Osteoblast (primary cell): ENCODE measurements at places on chromosomes 4 and X.
A peak's percentile ranks its signal among the peaks of the same experiment; 100 is the strongest.

- no peaks in the 10 kb centered on the region for H3K27me3 ChIP-seq
- no peak overlapping the region for H3K4me3 ChIP-seq
- DNase-seq = no peak
- H3K27ac ChIP-seq = no peak overlapping the region
- no peaks in the 10 kb centered on the region for H3K36me3 ChIP-seq
- H3K4me1 ChIP-seq = no peaks in the 10 kb centered on the region
These were observed 207.5 kb upstream of the FTHL17 start for GRCh38 chrX:31279359-31279758.

DNA sequence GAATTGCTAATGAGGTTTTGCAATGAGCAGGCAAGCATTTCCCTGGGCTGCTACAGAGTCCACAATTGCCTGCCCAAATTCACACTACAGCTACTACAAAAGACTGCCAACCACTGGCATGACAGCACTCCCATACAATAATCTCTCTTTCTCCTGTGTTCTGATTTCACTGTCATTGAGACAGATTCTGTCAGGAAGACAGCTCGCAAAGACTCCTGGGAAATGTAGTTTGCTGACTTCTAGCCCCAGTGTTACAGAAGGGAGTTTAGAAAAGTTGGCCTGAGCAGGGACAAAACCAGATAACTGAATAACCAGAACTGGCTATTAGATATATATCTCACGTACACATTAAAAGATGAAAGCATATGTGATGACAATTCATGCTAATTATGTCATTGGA is 1231.3 kb upstream of the PRKX start:
- no peaks in the 10 kb centered on the region for H3K4me1 ChIP-seq
- no peak overlapping the region for H3K27ac ChIP-seq
- DNase-seq = no peak
- no peaks in the 10 kb centered on the region for H3K36me3 ChIP-seq

GRCh38 chr4:156794863-156795262 is 176.7 kb downstream of the PDGFC start:
- H3K36me3 ChIP-seq = no peaks in the 10 kb centered on the region
- DNase-seq = no peak
- H3K27me3 ChIP-seq = no peaks in the 10 kb centered on the region
- H3K4me3 ChIP-seq = no peak overlapping the region
- H3K4me1 ChIP-seq = peaks cover 41% of the 10 kb centered on the region

DNA sequence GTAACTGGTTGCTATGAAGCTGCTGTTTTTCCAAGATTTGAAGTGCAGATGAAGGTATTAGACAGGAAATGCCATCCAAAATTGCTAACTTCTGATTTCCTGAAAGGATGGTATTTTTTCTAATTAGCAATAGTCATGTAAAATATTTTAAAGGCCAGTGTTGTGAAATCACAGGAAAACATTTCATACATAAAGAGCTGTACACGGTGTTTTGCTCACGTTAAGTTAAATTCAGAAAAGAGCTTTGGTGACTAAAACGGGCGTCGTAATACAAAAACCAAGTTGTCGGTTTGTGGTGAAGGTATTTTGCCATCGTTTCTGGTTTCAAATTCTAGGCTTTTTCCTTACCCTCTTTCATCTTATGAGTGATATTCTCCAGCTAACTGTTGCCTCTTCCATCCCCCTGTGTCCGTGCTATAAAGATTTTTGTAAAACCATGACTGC is 39.8 kb downstream of the AFF1 start:
- DNase-seq = no peak
- peaks cover 12% of the 10 kb centered on the region for H3K4me1 ChIP-seq
- H3K36me3 ChIP-seq = no peaks in the 10 kb centered on the region

DNA sequence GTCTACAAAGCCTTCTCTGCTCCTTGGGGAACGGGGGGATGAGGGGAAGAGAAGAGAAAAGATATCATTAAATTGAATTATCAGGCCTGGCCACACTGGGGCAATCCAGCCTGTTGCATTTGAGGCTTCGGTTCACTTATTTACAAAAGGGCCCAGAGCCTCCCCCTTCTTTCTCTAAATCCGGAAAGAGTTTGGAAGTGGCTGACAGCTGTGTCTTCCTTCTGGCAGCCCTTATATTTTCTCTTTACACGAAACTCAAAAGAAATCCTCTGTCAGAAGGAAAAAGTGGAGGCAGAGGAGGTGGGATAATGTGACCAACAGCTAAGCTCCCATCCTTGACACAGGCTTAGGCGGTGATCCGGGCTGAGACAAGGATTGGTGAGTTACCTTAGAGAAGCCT is 158.3 kb upstream of the TAPT1 start:
- DNase-seq = no peak
- no peaks in the 10 kb centered on the region for H3K36me3 ChIP-seq
- no peaks in the 10 kb centered on the region for H3K4me1 ChIP-seq
- H3K4me3 ChIP-seq = no peak overlapping the region

DNA sequence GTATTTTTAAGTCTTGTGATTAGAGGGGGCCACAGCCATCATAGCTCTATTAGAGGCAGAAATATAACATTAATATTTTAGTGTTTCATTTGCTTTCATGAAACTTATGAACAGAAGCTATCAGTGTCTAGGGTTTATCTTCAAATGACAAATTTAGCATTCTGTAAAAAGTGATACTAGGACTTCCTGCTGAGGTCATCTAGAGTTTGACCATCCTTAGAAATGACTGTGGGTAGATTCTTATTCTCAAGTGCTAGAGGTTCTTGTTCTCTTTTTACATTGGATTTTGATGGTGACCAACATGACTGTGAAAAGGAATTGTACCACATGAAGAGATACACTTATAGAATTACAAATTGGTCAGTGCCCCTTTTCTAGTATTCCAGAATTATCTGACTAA is 568.6 kb downstream of the RPA4 start:
- no peaks in the 10 kb centered on the region for H3K4me1 ChIP-seq
- DNase-seq = no peak
- H3K27ac ChIP-seq = no peak overlapping the region
- H3K27me3 ChIP-seq = no peaks in the 10 kb centered on the region

DNA sequence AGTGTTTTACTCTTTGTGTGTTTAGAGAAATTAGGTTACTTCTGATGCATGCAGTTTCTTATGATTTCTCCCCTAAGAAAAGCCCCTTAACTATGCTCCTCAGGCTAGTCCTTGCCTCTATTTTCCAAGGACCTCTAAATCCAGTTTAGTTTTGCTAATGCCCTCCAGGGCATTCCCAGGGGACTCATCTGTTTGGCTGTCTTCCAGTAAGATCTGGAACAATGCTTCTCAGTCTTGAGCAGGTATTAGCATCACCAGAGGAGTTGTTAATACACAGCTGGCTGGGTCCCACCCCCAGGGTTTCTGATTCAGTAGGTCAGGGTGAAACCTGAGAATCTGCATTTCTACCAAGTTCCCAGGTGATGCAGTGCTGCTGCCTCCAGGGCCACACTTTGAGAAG is 56.9 kb downstream of the OTC start:
- H3K27ac ChIP-seq = no peak overlapping the region
- no peak overlapping the region for H3K4me3 ChIP-seq

- no peaks in the 10 kb centered on the region for H3K36me3 ChIP-seq
- peaks cover 27% of the 10 kb centered on the region for H3K4me1 ChIP-seq
- peak overlapping the region; percentile 15 for H3K4me3 ChIP-seq
- peak; percentile 91 for DNase-seq
These were observed 60.4 kb upstream of the IRF2 start for GRCh38 chr4:184534511-184535391.

GRCh38 chr4:38132107-38132673 is 172.0 kb downstream of the PTTG2 start:
- peak; percentile 95 for DNase-seq
- no peak overlapping the region for H3K4me3 ChIP-seq
- no peaks in the 10 kb centered on the region for H3K27me3 ChIP-seq
- H3K27ac ChIP-seq = peak overlapping the region; percentile 95
- H3K4me1 ChIP-seq = peaks cover 15% of the 10 kb centered on the region
- H3K36me3 ChIP-seq = peaks cover 17% of the 10 kb centered on the region

DNA sequence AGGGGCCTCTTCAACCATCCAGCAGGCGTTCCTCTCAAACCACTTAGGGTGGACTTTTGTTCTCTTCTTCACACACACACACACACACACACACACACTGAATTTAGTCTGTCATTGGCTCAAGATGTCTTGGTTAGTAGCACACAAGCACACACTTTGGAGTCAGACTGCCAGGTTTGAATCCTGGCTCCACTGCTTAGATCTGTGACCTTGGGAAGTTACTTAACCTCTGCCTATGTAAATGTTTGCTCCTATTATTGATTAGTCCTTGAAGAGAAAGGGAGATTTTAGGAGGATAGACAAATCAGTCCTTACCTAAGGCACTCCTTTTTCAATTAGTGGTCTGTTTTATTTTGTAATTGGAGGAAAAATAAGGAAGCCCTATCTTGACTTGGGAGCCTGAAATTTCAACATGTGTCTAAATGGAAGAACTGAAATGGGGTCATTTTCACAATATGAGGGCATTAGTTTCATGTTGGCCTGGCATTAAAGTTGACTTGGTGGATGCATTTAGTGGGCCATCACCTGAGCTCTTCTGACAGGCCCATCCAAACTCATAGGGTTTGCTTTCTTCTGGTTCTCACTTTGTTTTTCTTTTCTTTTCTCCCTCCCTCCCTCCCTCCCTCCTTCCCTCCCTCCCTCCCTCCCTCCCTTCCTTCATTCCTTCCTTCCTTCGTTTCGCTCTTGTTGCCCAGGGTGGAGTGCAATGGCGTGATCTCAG is 13.3 kb upstream of the TMEM131L start:
- H3K4me1 ChIP-seq = peaks cover 7% of the 10 kb centered on the region
- no peak overlapping the region for H3K27ac ChIP-seq
- H3K4me3 ChIP-seq = no peak overlapping the region
- no peaks in the 10 kb centered on the region for H3K27me3 ChIP-seq
- no peaks in the 10 kb centered on the region for H3K36me3 ChIP-seq

DNA sequence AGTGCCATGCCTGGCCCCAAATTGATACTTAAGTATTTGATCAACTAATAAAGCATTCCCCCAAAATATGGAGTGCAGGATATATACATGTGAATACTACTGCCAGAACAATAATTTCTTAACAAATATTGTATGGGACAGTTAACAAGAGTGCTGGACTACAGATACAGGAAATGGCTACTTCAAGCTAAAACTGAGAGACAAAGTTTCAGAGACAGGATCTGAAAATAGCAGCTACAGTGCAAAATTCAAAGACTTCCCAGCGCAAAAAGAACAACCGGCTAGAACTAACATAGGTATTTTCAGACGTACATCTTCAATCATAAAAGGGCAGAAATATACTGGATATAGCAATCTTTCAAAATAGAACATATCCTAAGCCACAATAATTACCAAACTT is 6.3 kb downstream of the ATRX start:
- H3K4me3 ChIP-seq = no peak overlapping the region
- H3K36me3 ChIP-seq = no peaks in the 10 kb centered on the region
- H3K27ac ChIP-seq = no peak overlapping the region
- DNase-seq = no peak
- no peaks in the 10 kb centered on the region for H3K27me3 ChIP-seq

DNA sequence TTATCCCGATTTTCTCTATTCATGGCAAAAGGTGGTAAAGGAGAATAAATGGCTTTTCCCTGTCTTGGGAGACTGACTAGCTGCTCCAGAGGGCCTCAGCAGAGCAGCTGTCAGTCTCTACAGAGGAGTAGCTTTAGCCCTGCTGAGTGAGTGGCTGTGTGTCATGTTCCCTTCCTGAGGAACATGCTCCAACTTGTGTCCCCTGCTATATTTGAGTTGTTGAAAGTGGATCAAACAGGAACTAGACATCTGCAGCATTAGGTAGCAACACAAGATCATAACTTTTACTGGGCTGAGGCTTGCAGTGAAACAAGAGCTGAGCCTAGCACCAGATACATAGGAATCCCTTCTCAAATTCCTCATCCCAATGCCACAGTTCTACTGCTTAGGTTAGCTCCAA is 26.7 kb upstream of the PLAC1 start:
- H3K27ac ChIP-seq = no peak overlapping the region
- peaks cover 25% of the 10 kb centered on the region for H3K4me1 ChIP-seq
- no peaks in the 10 kb centered on the region for H3K36me3 ChIP-seq
- H3K4me3 ChIP-seq = no peak overlapping the region
- no peak for DNase-seq

- no peaks in the 10 kb centered on the region for H3K36me3 ChIP-seq
- H3K27me3 ChIP-seq = no peaks in the 10 kb centered on the region
- DNase-seq = no peak
- no peaks in the 10 kb centered on the region for H3K4me1 ChIP-seq
- no peak overlapping the region for H3K4me3 ChIP-seq
- no peak overlapping the region for H3K27ac ChIP-seq
These were observed 296.3 kb downstream of the CFAP299 start for GRCh38 chr4:80631861-80632260.

DNA sequence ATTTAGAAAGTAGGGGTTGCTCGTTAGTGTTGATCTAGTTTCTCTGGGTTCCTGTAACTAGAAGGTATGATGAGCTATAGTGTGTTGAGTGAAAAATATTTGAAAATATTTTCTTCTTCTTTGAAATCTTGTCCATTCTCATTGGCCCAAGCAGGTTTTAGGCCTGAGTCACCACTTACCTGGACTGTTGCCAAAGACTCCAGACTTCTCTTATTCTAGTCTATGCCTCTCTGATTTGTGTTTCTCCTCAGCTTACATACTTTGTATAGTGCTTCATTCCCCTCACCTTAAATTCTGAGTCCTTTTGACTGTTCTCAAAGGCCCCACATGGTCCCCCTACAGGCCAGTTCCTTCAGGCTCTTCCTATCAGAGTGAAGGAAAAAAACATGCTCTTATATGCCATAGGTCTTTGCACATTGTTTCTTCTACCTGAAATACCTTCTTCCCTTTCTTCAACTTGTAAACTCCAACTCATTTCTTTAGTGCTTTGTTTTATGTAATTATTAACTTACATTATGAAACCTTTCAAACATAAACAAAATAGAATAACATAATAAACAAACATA is 258.2 kb downstream of the PPP1R2C start:
- no peaks in the 10 kb centered on the region for H3K4me1 ChIP-seq
- no peak for DNase-seq
- no peaks in the 10 kb centered on the region for H3K27me3 ChIP-seq
- H3K27ac ChIP-seq = no peak overlapping the region
- H3K4me3 ChIP-seq = no peak overlapping the region

DNA sequence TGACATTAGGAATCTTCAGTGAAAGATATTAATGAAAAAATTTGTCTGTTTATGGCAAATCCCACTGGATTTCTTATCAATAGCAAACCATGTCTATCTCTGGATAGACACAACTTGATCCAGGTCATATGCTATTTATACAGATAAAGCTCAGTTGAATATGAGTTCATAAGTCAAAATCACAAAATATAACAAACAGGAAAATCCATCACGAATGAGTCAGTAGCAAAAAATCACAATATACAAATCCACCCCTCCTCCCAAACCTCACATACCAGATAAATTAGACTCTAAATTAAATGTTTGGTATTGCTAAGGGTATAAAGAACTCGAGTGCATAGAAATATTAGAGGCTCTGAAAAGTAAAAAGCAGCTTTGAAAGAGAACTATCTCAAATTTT is 420.5 kb downstream of the TLL1 start:
- no peaks in the 10 kb centered on the region for H3K4me1 ChIP-seq
- no peak overlapping the region for H3K4me3 ChIP-seq
- H3K27ac ChIP-seq = no peak overlapping the region
- H3K27me3 ChIP-seq = no peaks in the 10 kb centered on the region
- DNase-seq = no peak
- no peaks in the 10 kb centered on the region for H3K36me3 ChIP-seq
